DND-41 (cell line): ENCODE measurements at places on chromosomes 6 and 20.

DNA sequence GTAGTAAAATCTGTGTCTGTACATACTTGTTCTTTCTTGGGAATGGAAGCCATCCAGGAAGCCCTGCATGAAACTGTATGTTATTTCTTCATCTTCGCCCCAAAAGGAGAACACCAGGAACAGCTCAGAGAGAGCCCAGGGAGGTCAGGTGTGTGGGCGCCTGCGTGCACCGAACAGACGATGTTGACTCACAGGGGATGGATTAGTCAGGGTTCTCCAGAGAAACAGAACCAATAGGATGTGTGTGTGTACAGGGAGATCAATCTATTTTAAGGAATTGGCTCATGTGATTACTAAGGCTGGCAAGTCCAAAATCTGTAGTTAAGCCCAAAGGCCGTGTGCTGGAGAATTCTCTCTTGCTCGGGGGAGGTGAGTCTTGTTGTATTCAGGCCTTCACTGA lies 45.7 kb downstream of the RNASET2 start:
- no peak overlapping the region for H3K4me3 ChIP-seq
- H3K36me3 ChIP-seq = no peaks in the 10 kb centered on the region
- no peak for DNase-seq
- H3K4me1 ChIP-seq = peaks cover 5% of the 10 kb centered on the region; the same call in 1 of the 2 replicates
- no peak overlapping the region for H3K27ac ChIP-seq

- no peaks in the 10 kb centered on the region for H3K4me1 ChIP-seq
- H3K27ac ChIP-seq = no peak overlapping the region
- H3K4me3 ChIP-seq = no peak overlapping the region
- no peak for DNase-seq
- no peaks in the 10 kb centered on the region for H3K27me3 ChIP-seq
Observed at GRCh38 chr6:129342243-129342642, 367.7 kb downstream of the ARHGAP18 start.

GRCh38 chr20:23003881-23004460 lies 31.1 kb upstream of the SSTR4 start:
- H3K4me3 ChIP-seq = no peak overlapping the region
- no peaks in the 10 kb centered on the region for H3K36me3 ChIP-seq
- H3K27ac ChIP-seq = no peak overlapping the region
- no peak for DNase-seq
- H3K4me1 ChIP-seq = no peaks in the 10 kb centered on the region
- H3K27me3 ChIP-seq = no peaks in the 10 kb centered on the region

DNA sequence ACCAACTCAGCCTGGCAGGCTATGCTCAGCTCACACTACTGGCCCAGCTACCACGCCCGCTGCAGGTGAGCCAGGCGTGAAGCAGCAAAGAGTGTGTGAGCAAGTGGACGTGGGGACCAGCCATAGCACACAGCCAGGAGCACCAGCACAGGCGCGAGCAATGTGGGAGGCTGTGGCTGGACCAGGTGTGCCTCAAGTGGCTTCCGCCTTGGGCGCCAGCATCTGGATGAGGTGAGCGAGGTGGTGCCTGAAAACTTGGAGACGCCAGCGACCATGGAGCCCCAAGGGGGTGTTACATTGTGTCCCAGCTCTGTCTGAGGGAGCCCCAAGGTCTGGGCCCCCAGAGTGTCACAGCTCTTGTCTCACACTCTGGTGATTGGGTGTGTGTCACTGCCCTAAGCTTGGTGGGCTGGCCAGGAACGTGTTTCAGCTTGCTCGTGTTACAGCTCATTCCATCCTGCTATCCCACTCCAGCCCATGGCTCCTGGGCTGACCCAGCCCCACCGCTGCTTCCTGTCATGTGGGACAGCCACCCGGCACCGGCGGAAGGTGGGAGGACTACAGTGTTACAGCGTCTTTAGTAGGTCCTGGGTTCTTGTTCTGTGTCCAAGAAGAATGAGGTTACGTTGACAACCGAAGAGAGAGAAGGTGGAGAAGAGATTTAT lies 508.0 kb upstream of the MMS22L start:
- no peaks in the 10 kb centered on the region for H3K27me3 ChIP-seq
- no peaks in the 10 kb centered on the region for H3K36me3 ChIP-seq
- H3K4me3 ChIP-seq = no peak overlapping the region

GRCh38 chr20:51233345-51233744 lies 210.4 kb upstream of the KCNG1 start:
- no peak overlapping the region for H3K4me3 ChIP-seq
- peaks cover 3% of the 10 kb centered on the region for H3K27me3 ChIP-seq
- H3K36me3 ChIP-seq = no peaks in the 10 kb centered on the region
- no peaks in the 10 kb centered on the region for H3K4me1 ChIP-seq
- H3K27ac ChIP-seq = no peak overlapping the region

GRCh38 chr6:111050261-111051023 lies 36.9 kb upstream of the SLC16A10 start:
- H3K36me3 ChIP-seq = no peaks in the 10 kb centered on the region
- no peak overlapping the region for H3K4me3 ChIP-seq
- no peaks in the 10 kb centered on the region for H3K27me3 ChIP-seq
- H3K4me1 ChIP-seq = no peaks in the 10 kb centered on the region
- H3K27ac ChIP-seq = no peak overlapping the region

- no peak overlapping the region for H3K4me3 ChIP-seq
- H3K36me3 ChIP-seq = no peaks in the 10 kb centered on the region
- DNase-seq = no peak
Observed at GRCh38 chr6:40796260-40797221, 209.4 kb upstream of the LRFN2 start.

DNA sequence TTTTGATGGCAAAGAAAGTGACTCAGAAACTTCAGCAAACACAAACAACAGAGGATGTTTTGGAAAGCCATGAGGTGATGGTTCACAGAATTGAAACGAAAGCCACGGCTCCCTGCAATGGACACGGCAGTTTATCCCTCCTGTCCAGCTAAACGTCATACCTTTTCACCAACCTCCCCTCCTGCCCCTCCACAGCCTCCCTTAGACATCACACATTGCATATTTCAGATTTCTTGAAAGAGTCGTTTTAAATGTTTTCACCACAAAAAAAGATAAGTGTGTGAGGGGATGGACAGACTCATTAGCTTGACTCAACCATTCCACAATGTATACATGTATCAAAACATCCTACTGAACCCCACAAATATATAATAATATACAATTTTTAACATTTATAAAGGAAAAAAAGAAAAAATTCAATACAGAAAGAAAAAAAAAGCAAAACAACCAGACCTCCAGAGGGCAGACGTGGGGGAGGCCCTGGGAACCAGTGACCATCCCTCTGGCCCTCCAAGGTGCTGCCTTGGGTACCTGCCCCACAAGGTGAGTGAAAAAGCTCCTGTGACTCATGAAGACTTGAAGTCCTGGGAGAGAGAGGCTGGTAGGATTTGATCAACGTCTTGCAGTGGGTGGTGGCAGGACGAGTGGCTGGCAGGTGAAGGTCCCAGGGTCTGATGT lies 117.2 kb upstream of the THBS2 start:
- no peak overlapping the region for H3K4me3 ChIP-seq
- no peak for DNase-seq
- H3K4me1 ChIP-seq = no peaks in the 10 kb centered on the region
- no peaks in the 10 kb centered on the region for H3K36me3 ChIP-seq

- H3K27ac ChIP-seq = no peak overlapping the region
- DNase-seq = no peak
- no peaks in the 10 kb centered on the region for H3K27me3 ChIP-seq
- peaks cover 22% of the 10 kb centered on the region for H3K4me1 ChIP-seq
- no peak overlapping the region for H3K4me3 ChIP-seq
Observed at GRCh38 chr6:100482698-100483097, 18.0 kb upstream of the SIM1 start.

- DNase-seq = no peak
- H3K27me3 ChIP-seq = peaks cover 6% of the 10 kb centered on the region
- H3K27ac ChIP-seq = no peak overlapping the region
Observed at GRCh38 chr6:159606786-159607185, 86.3 kb downstream of the SOD2 start.
